ENCODE measurements at places on chromosomes 5 and 9.

DNA sequence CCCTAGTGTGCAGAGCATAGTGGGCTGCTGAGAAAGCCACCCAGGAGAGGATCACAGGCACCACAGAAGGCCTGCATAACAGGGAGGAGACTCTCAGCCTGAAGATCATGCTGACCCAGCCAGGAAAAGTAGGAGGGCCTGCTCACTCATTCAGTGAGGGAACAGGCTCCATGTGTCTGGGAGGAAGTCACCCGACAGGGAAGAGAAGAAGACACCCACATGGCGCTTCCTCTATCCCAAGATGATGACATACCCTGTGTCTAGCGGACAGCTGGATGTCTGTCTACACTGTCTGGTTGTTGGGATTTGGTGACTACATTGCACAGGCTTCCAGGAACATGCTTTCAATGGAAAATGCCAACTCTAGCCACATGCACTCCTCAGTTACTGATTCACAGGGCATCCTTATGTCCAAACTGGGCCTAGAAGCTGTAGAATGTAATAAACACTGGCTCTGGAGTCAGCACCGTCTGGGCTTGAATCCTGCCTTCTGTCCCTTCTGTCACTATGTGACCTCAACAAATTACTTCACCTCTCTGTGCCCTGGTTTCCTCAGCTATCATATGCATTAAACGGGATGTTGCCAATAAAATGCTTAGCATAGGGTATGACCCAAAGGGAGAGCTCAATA, 47.6 kb downstream of the KLHL3 start:
- DNase-seq: no peak

GRCh38 chr5:139658928-139659667, 10.9 kb downstream of the CXXC5 start:
- DNase-seq: no peak

DNA sequence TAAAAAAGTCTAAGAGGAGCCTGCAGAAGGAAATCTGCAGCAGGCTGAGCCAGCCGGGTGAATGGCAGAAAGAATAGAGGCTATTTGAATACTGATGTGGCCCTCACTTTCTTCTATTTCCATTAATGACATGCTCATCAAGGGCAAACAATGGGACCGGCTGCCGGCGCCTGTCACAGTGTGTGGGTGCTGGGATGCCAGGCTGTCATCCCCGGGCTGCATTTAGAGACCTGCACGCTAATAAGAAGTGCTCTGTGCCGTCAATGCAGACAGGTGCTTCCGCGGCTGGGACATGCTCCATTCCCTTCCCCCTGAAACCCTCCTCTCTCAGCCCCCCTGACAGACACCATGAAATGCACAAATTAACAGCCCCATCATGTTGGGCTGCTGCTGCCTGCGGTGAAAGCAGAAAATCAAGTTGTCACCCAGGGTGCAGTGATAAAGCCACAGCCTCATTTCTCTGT, 217.7 kb upstream of the TBCA start:
- no peak for DNase-seq

DNA sequence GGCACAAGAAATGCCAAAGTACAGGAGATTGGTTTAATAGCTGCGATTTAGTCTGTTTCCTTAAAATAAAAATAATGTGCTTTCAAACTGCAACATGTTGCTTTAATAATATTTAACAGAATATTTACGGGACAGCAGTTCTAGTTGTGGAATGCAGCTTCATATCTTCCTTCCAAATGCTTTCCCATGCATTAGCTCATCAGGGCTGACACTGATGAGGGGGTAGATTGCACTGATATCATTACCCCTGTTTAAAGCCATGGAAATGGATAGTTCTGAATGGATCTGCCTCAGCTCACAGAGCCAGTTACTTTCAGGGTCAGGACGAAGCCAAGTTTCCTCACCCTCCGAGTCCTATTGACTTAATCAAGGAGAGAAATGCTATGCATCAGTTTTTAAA, 93.2 kb upstream of the OSMR start:
- DNase-seq: peak; percentile 50

GRCh38 chr5:181223729-181224389, 778 bp downstream of the TRIM41 start:
- no peak for DNase-seq

GRCh38 chr5:150066901-150067396, 19.4 kb downstream of the CSF1R start:
- no peak for DNase-seq

GRCh38 chr5:132854301-132854700, 12.0 kb downstream of the GDF9 start:
- DNase-seq: no peak

DNA sequence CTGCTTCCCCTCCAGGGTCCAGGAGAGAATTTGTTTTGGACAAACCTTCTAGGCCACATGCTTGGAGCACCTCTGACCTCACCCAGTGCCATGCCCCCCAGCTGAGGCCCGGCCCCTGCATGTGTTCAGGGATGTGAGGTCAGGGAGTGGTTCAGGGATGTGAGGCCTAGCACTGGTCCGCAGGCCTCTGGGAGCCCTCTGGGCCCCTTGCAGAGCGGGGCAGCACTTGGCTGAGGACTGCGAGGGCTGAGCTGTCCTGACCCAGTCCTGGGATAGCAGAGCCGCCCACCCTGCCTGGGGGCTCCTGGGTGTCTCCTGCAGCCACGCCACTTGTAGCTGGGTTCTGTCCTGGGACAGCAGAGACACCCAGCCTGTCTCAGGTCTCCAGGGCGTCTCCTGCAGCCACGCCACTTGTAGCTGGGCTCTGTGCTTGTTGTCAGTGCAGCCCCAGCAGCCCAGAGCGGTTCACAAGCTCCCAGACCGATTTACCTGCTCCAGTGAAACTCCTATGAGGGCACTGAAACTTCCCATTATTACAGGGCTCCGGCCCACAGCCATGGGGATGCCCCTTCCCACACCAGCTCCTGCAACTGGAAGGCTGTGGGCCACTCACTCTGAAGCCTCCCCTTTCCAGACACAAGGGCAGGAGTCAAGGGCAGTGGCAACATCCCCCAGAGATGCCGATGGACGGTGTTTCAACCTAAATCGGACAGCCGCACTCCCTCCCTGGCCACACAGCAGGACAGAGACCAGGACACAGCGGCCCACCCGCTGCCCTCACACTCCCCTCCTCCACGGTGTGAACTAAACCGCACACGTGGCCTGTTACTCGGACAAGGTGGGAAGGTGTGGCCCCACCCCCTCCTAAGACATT, 5.4 kb upstream of the CEP72 start:
- no peak for DNase-seq

DNA sequence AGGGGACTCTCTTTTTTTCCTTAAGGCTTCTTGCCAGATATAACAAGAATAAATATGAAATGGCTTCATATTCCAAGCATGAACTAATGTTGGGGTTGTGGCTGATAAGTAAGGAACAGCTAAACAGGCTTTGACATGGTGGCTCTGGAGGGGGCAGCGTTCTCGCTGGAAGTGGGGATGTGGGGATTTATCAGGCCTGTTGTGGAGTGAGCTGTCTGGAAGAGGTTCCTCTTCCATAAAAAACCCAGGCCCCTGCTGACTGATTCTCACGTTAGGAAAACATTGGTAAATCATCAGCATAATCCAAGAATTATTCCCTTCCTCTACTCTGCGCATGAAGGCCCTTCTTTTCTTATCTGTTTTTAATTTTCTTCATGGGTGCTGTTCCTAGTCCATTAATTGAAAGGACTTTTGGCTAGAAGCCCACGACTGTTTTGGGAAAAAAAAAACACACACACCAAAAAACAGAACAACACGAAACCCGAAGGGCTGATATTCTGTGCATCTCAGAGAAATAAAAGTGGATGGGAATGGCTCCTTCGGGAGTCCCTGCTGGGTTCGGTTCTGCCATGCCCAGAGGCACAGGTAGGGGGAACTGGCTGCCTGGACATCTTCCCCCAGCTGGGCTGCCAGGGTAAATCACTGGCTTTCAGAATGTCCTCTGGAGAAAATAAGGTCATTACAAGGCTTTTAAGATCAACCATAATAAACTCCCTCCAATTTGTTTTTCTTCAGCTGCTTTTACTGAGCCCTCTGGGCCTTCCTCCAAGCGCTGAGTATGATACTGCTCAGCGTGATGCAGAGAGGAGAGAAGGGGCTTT, 297.0 kb downstream of the SLIT3 start:
- no peak for DNase-seq
